Stimulated activated naive CD4-positive, alpha-beta T cell treated with Interleukin-2 at 50 U/mL for 16 hours (primary cell): ENCODE measurements at places on chromosomes 5 and 9.

GRCh38 chr9:89985068-89985467 lies 380.3 kb downstream of the GADD45G start:
- DNase-seq: no peak

DNA sequence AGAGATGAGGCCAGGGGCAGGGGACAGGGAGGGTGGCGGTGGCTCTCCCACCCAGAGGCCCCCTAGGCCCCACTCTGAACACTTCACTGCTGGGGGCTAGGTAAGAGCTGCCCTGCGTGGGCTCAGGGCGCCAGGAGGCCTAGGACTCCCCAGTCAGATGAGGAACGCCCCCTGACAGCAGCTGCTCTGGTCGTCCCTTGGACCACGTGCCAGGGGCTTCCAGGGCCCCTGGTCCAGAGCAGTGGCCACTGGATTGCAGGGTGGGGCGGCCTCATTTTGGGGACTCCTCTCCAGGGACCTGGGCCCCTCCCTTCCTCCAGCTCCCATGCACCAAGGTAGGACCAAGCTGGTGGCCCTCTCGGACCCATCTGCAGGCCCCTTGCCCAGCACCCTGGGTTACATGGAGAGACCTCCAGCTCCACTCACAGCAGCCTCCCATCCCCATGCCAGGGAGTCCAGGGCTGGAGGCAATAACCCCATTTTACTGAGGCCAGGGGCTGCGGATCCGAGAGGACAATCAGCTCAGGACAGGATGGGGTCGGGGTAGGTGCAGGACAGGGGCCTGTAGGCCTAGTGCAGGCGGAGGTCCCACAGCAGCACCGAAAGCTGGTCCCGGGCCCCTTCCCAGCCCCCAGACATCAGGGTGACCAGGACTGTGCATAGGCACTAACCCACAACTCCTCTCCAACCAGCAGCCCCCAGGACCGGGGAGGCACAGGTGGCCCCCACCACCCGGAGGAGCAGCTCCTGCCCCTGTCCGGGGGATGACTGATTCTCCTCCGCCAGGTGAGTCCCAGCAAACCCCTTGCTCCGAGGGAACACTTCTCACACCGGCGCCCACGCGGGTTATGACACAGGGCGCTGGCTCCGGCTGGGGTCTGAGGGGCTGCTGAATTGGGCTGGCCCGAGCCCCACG lies 1.5 kb downstream of the EGFL7 start:
- DNase-seq: no peak

GRCh38 chr5:144698484-144698883 lies 527.8 kb downstream of the KCTD16 start:
- DNase-seq: no peak

DNA sequence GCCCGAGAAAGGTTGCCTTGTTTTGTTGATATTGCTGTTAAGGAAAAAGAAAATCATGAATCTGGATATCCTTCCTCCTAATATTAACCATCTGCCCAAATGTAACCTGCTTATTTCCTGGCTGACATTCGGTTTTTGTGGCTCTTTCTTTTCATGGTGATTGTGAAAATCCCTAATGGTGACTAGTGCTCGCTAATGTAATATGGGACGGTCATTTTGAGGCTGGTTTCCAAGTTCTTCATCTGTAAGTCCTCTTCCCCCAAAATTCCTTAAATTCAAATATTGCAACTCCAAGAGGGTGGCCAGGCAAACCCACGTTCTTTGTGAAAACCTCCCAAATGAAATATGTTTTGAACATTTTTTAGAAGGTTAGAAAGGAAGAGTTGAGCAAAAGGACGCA lies 63.1 kb upstream of the MAMDC2 start:
- DNase-seq: no peak
